ENCODE measurements at places on chromosomes 16 and 17.

DNA sequence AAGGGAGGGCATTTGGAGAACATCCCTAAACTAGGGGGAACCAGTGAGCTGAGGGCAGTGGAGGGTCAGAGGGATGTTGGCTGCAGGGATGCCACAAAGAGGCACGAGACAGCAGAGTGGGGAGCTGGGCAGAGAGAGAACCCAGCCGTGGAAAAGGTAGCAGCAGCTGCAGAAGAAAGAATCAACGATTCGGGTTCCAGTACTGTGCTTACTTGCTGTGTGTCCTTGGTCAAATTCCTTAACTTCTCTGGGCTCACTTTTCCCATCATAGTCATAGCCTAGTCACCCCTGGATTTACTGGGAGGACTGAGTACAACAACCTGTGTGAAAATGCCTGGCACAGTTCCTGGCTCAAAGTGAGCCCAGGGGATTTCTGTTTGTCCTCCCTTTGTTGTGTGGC, 12.8 kb upstream of the MMP2 start:
- DNase-seq, result no peak

- DNase-seq, result no peak
Measured at GRCh38 chr16:630249-630814, 453 bp upstream of the WFIKKN1 start.

DNA sequence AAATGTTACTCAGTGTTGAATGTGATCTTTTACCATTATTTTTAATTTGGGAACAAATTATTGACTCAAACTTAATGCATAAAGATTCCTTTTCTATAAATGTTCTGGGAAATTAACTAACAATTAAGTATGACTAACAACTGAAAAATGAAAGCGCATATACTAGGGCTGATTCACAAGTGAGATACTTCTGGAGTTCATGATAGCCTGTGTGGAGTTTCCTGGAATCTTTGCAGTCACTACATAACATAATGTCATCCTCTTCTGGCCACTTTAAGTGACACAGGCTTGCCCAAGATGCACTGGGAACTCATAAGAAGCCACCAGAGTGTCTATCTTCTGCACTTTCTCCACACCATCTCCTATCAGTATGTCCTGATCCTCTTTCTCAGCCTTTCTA, 450.3 kb upstream of the CDH11 start:
- no peak for DNase-seq

GRCh38 chr16:67718668-67719047, 458 bp downstream of the GFOD2 start:
- DNase-seq, result no peak

DNA sequence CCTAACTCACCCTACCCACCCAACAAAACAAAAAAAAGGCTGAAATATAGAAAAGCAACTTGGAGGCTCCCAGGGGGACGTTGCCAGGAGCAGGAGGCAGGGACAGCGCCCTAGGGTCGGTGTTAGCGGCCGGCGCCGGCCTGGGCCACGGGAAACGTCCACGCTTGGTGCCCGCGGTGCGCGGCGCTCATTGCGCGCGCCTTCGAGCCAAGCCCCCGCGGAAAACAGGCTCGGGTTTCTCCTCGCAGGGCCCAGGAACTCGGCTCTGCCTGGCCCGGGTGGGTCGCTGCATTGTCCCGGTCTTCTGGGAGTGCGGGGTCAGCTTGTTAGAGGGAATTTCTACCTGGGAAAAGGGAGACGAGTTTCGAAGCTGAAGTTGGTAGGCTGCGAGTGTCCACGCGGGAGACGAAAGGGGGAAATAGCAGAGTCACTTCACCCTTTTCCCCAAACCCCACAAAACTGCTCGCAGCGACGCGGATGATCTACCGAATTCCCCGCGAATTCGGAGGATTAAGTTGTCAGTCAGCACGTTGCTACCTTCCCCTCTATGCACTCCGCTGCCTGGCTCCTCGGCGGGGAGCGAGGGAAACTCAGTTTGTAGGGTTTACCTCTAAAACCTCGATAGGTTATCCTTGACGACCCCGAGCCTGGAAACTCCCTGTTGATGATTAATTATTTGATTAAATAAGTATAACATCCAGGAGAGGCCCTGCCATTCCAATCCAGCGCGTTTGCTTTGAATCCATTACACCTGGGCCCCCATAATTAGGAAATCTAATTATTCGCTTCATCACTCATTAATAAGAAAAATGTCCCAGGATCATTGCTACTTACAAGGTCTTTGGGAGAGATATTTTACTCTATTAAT, 751 bp upstream of the FOXC2 start:
- DNase-seq, result no peak

GRCh38 chr17:72931163-72931562, 161.3 kb downstream of the SLC39A11 start:
- no peak for DNase-seq

- no peak for DNase-seq
Measured at GRCh38 chr17:40949418-40949817, 12.0 kb upstream of the KRT23 start.

DNA sequence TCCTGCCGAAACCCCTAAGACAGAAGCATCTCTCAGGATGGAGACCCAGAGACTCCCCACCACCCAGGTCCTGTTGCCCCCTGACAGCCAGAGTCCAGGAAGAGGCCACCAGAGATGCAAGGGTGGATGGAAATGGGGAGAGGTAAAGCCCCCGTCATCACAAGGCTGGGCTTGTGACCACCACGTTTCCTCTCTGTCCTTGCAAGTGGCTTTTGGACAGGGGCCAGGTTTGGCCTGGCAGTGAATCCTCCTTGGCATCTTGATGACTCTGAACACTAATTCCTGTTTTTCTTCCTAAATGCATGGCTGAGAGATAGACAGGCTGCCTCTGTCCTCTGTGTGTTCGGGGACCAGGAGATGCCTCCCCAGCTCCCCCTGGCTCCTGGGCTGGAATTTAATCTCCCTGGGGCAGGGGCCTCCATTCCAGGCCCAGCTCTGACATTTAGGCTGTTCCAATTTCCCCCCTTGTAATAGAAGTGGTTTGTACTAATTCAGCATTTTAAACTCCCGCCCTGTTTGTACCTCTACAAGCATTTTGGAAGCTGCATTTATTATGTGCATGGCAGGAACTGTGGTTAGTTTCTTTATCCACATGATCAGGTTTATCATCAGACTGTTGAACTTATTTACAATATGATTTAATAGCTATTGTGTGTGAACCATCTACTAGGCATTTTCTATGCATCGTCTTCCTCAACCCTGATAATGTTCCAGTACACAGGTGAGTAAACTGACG, 116.1 kb upstream of the IRX6 start:
- DNase-seq, result no peak

GRCh38 chr17:47063475-47063874, 84.4 kb upstream of the RPRML start:
- DNase-seq, result no peak

GRCh38 chr17:38444151-38444550, 15.9 kb downstream of the ARHGAP23 start:
- DNase-seq, result peak; percentile 42

GRCh38 chr16:54976651-54977200, 46.1 kb downstream of the IRX5 start:
- DNase-seq, result no peak

- no peak for DNase-seq
Measured at GRCh38 chr17:75262112-75262606, 480 bp downstream of the MRPS7 start.

- no peak for DNase-seq
Measured at GRCh38 chr17:79002796-79003593, 6.6 kb downstream of the CANT1 start.

DNA sequence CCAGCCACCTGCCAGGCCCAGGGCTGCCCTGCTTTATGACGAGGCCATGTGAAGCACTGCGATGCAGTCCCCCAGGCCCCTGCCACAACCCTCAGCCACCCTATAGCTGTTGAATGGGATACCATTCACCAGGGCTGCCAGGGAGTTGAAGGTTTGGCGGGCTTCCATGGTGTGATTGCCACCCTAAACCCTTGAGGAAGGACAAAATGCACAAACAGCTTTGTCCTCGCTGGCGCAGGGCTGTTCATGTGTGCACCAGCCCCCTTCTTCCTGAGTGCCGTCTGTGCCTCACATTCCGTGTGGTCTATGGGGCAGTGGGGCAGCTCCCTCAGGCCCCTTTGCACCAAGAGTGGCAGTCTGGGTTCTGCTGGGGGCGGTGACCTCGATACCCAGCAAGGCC, 25.3 kb downstream of the NARF start:
- no peak for DNase-seq

GRCh38 chr17:34081269-34081668, 173.8 kb upstream of the CCL2 start:
- DNase-seq, result no peak

DNA sequence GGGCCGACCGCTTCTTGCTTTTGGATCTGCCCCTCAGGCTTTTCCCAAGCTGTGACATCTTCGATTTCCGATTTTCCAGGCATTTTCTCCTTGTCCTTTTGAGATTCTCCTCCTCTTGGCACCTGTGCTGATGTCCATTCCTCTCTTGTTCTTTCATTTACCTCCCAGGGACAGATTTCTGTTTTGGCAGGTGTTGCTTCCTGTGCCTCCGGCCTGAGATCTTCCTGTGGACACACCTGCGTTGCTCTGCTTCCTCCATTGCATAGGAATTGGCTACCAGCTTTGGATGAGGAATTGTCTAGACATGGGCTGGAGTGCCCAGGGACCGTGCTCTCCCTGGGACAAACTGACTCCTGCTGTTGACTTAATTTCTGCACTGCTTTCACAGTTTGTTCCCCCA, 15.1 kb downstream of the GPR179 start:
- DNase-seq, result no peak

DNA sequence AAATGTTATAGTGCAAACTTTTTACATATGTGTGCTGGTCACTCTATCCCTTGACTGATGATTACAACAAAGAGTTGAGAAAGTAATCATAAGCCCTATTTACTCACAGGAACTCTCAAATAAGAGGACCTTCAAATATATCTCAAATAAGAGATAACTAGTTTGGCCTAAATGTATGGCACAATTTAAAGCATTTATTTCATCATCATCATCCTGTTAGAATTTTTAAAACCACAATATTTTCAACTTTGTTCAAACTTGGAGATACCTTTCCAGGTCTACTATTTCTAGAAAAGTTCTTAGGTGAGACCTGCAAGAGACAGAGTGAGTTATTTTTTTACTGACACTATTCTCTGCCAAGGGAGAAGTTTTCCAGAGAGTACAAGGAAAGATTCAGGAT, 5.5 kb downstream of the CPPED1 start:
- DNase-seq, result no peak

DNA sequence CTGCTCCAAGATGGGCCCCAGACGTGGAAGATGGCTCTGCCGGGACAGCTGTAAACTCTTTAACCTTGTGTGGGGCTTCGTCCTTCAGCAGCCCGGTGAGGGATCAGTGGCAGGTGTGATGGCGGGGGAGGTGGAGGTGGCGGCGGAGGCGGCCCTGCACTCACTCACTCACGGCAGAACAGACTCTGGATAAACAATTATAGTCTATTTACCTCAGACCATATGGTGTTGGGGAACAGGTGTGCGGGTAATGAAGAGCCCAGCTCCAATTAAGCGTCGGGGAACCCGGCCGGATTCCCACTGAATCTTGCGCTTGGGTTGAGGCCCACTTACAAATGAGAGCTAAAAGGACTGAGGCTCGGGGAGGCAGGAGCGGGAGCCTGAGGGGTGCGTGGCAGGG, 104.3 kb upstream of the SDK2 start:
- DNase-seq, result no peak

- DNase-seq, result no peak
Measured at GRCh38 chr17:4066210-4066609, 76.6 kb downstream of the ZZEF1 start.

- DNase-seq, result no peak
Measured at GRCh38 chr16:17885659-17886207, 415.0 kb upstream of the XYLT1 start.

DNA sequence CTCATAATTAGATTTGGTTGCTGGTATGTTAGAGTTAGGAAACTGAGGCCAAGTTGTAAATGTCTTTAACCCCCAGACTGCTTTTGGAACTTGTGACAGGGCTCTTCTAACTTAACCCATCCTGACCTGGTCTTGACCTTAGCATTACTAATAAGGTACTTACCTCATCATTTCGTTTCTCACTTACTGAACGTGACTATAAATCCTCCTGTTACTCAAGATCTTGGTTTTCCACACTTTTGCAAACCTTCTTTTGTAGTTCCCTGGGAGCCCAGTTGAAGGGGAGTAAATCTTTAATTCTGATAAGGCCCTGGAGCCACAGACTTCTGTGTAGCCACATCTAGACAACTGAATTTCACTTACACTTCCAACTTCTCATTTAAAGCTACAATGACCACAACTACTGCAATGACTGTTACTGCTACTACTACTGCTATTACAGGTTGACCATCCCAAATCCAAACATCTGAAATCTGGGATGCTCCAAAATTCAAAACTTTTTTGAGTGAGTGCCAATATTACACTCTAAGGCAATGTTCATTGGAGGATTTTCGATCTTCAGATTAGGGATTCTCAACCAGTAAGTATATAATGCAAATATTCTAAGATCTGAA, 248.8 kb upstream of the TBX2 start:
- DNase-seq, result no peak

- DNase-seq, result no peak
Measured at GRCh38 chr17:1947743-1948516, 77.2 kb downstream of the RTN4RL1 start.

DNA sequence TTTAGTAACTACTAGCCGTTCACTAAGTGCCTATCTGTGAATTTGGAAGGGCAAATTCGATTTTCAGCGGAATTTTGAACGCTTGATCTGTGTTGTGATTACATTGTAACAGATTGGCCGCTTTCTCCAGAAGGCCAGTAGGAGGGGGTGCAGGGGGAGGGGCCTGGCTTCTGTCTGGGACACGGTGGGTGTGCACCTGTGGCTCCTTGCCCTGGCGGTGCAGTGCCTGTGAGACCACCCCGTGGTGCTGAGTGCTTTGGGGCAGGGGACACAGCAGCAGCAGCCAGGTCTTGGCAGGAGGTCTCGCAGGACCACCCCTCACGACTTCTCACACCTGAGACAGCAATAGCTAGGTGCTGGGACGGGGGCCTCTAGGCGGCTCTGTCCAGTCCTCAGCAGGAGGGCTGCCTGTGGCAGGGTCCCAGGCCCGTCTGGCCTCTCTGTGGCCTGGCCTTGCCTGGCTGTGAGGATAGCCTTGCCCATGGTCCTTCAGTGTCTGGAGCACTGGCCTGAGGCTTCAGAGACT, 1.8 kb downstream of the UBE2I start:
- DNase-seq, result no peak

- DNase-seq, result no peak
Measured at GRCh38 chr17:2233441-2233947, 70.1 kb downstream of the SMG6 start.

DNA sequence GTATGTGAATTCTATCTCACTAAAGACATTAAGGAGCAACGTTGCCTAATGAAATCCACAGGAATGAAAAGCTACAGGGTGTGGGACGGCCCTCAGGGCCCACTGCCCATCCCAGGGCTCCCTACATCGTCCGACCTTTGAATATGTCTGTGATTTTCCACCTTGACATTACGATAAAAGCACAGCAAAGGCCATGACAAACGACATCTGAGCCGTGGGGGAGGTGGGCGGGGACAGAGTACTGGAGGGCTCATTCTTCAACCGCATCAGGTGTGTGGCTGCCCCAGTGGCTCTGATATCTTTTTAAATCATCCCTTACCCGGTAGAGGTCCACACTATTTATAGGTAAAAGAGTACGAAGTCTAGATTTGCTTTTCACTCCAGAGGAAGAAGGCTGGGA, 35.1 kb downstream of the LMF1 start:
- DNase-seq, result no peak
